Frontal cortex (tissue), 4 donors: ENCODE measurements at places on chromosomes 3 and 15.

DNA sequence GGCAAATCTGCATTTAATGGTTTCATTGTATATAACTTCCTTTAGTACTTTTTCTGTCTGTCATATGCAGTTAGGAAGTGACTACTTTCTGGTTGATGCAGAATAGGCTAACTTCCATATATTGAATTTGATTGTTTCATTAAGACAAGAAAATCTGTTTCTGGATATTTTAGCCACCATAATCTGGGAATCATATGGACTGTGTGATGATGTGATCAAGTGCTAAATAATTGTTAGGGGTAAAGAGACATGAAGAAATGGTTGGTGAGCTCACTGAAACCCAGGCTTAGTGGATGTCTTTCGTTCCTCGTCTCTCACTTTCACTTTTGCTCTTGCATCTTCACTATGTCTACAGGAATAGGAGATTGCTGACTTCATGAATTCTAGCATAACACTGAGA is 3.5 kb upstream of the MNS1 start:
- DNase-seq = no peak

- no peak for DNase-seq
Observed at GRCh38 chr3:71444028-71444860, 139.3 kb downstream of the FOXP1 start.

- no peak for DNase-seq
Observed at GRCh38 chr15:64348455-64348854, 7.5 kb downstream of the CSNK1G1 start.

- no peak for DNase-seq
Observed at GRCh38 chr15:59369597-59369996, 3.1 kb downstream of the MYO1E start.

DNA sequence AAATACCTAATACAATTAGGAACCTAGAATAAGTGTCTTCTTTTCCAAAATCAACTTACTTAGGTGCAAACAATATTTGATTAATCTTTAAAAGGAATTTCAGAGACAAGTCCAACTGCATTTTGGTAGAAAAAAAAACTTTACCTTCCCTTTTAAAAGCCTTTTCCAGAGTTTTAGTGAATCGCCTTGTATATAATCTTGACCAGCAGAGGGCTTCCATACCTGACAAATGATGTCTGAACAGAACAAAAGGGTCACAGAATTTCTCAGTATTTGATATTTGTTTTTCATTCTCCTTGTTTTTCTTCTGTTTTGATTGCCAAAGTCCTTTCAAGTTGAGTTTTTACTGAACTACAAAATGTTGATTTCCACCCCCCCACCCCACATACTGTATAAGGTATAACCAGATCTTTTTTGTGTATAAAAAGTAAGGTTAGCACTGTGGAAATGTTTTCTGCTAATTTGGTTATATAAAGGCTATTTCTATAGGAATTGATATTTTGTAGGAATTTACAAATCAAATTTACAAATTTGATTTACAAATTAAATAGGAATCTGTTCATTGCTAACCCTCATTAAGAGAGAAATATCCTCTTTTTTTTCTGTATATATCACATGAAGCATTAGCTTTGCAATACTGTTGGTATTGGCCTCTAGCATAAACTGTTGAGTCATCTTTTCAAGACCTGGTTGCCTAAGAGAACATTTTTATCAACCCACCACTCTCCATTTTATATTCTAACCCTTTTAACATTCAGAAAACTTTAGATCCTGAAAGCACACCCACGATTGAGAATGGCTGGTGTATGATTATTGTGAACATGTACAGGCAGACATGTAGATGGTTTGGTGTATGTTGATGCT is 464.1 kb upstream of the RARB start:
- DNase-seq = no peak

- no peak for DNase-seq
Observed at GRCh38 chr15:40420793-40421192, 15.2 kb downstream of the IVD start.

GRCh38 chr15:28178290-28178689 is 79.2 kb upstream of the OCA2 start:
- no peak for DNase-seq

GRCh38 chr3:114453361-114453780 is 159.5 kb downstream of the TIGIT start:
- no peak for DNase-seq

- DNase-seq = no peak
Observed at GRCh38 chr15:48828906-48829305, 18.0 kb upstream of the CEP152 start.

DNA sequence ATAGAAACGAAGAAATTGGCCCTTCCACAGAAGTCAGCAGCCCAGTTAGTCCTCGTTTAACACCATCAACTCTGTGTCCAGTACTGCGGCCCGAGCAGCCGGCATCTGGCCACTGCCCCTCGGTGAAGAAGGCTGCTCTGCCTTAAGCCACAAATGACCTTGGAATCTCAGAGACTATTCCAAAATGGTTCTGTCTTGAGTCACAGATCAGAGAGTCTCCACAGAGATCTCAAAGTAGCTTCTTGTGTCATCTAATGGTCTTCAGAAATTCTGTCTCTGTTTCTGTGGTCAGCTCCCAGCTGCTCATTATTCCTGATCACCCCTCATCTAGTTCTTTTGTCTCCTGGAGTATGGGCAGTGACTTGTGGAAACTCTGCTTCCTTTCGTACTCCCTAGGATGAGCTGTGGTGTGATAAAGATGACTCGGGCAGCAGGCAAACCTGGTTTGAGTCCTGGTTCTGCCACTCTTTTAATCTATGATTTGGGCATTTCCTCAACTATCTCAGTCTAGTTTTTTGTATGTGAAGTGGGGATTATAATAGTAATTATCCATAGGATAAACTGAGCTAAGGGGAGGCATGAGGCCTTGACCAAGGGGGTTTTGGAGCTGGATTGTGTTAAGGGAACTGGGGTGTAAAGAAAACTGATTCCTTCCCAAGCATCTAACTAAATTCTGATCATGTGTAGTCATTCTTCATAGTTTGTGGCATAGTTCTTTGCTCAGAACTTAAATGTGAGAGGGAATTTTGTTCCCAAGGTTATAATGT is 22.6 kb downstream of the CRTC3 start:
- DNase-seq = no peak

DNA sequence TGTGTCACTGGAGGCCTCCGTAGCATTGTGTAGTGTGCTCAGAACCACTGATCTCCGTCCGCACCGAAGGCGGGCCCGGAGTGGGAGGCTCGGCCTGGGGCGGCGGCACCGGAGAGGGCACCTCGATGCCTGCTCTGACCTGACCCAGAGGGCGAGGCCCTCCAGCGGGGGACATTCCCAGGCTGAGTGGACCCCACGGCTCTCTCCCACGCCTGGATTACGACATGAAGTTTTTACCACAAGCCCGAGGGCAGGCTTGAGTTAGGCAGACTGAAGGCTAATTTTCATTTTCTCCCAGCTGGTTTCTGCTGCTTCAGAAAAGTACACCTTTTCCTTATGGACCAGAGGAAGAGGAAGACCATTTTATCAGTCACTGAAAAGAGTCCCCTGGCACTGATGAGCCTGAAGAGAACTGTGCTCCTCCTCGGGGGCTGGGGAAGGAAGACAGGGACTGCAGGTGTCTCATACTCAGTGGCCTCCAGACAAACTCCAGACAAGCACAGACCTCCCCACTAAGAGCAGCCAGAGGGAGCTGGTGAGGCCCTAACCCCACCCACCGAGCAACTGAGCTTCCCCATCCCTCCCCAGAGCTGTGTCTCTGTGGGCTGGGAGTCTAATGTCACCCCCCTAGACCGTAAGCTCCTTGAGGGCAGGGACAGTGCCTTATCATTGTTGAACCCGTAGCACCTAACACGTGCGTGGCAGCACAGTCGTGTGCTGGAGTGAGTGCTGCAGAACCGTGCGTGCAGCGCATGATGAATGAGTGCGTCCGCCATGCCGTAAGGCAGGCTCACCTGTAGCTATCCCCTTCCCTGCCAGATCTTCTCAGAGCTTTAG is 74.5 kb upstream of the BLM start:
- no peak for DNase-seq

- no peak for DNase-seq
Observed at GRCh38 chr3:12234192-12234591, 54.7 kb upstream of the PPARG start.

- no peak for DNase-seq
Observed at GRCh38 chr3:149245738-149246451, 24.3 kb upstream of the CP start.

- DNase-seq = no peak
Observed at GRCh38 chr3:134918441-134918840, 123.4 kb downstream of the EPHB1 start.

DNA sequence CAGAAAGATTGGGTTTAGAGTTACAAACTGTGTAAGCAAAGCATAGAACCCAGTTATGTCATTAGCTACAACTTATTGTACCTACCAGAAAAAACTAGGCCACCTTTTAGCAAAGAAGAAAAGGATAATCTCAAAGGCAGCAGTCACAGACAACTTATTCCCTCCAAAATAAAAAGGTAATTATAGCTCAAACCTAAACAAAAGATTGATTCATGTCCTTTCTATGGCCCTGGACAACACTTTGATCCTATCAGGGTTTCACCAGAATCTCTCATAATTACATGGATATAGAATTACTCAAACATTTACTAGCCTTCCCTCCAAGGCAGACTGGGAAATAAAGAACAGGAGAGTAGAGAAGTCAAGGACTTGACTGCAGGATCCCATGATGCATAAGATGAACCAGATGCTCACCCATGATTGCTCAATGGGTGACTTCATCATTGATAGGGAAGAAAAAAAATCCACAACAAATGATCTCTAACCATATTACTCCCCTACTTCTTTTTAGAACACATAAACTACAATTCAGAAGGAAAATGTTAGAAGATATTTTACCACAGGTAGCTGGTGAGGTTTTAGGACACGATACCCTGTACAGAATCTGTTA is 17.4 kb downstream of the DET1 start:
- no peak for DNase-seq

GRCh38 chr3:16398648-16399047 is 114.9 kb downstream of the RFTN1 start:
- no peak for DNase-seq

DNA sequence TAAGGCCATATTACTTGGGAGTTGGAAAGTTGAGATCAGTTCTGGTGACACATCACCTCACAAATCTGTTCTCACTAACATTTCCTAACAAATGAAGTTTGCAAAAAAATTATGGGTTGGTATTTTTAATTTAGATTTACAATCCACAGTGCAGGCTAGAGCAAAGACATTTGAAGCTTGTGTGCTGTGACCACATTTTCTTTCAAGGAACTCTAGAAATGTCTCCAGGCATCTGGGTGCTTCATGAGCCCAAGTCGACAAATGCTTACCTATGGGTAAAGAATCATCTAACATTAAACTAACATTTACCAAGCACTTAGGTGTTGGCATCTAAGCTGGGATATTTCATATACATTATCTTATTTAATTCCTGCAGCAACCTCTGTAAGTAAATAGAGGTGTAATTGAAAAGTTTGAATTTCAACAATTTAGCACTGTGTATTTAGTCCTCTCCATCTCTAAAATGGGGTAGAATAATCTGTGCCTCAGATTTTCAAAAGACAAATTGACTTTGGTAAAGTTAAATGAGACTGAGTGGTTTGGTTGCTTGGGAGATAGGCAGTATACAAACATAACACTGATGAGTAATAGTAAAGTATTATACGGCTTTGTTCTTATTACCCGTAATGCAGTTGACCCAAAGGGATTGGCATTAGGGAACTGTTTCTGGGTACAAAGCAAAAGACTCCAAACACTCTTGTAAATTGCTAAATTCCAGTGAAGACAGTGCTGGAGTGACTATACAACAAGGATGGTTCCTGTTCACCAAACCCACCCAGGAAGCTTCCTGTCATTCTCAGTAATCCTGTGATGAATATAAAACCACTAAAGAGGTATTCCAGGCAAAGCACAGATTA is 162.5 kb downstream of the TPRG1 start:
- no peak for DNase-seq

- DNase-seq = no peak
Observed at GRCh38 chr3:115681736-115682135, 58.4 kb downstream of the GAP43 start.

- DNase-seq = no peak
Observed at GRCh38 chr15:73786538-73786937, 33.4 kb upstream of the INSYN1 start.

DNA sequence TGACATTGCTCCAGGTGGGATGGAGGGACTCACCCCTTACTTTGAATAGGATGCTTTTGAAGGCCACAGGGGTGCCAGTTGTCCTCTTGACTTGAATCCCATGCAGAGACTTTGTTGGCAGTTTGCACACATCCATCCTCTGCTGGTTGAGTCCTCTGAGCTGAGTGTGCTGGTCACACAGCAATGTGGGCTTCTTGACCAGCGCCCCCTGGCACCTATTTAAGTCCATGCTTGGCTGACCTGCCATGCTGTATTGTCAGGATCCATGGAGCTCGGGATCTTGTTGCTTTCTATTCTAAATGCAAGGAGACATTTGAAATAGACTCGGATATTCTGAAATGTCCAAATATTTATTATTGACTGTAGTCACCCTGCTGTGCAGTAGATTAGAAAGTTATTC is 19.8 kb downstream of the RAB7A start:
- DNase-seq = no peak
